GM23248 (cell line): ENCODE measurements at places on chromosomes 2 and 18. TPM values are rescaled to one million over a fixed set of nuclear protein-coding genes. Genes with fewer than 3 reads are reported as not detected.

The GPR39 gene
- 1.5 and 1.6 TPM in 2 replicates for polyA plus RNA-seq

The SERPINB5 gene
- not detected in 2 replicates for polyA plus RNA-seq

The ME2 gene
- polyA plus RNA-seq, result 24.1 and 25.6 TPM in 2 replicates

The SETBP1 gene
- 0.91 and 1.3 TPM in 2 replicates for polyA plus RNA-seq

The NOL4 gene
- not detected in 2 replicates for polyA plus RNA-seq
